ENCODE measurements at places on chromosomes 3 and 15.

GRCh38 chr3:195250473-195251251, 20.3 kb downstream of the XXYLT1 start:
- DNase-seq = no peak

GRCh38 chr3:194867270-194867983, 181.7 kb downstream of the FAM43A start:
- no peak for DNase-seq

DNA sequence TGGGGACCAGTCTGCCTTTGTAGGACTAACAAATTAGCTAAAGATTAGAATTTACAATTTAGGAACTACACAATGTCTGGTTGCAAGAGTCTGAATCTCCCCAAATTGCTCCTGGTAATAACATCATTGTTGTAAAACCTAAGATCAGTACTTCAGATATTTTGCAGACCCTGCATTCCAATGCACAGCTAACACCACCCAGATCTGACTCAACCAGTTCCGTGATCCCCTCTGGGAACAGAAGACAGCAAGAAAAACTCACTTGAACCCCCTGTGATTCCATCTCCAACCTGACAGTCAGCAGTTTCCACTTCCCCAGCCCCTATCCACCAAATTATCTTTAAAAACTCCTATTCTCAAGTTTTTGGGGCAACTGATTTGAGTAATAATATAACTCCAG, 201.9 kb upstream of the ARPP21 start:
- DNase-seq = no peak

DNA sequence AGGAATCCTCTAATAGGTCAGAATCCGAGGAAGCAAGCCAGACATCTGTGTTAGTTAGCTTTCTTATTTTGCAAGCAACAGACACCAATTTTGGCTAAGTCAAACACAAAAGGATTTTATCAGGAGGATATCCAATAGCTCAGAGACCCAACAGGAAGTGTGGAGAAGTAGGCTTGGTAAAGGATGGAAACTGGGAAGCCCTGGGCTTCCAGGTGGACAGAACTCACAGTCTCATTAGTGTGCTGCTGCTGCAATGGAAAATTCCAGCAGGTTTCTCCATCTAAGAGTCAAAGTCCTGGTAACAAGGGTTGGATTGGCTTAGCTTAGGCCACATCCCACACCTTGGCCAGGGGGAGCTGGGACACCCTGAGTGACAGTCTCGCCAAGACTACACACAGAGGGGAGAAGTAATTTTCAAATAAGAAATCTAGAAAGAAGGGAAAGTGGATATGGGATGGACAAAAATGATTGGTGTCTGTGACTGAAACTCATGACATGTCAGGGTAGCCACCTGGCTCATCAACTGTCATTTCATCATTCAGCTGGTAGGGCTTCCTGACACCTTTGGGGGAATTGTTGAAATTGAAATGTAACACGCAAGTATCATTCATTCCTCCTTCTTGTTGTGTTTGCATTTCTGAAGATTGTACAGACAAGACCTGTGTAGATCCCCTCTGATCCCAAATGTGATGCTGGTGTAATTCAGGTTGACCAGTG, 158.6 kb downstream of the THSD4 start:
- no peak for DNase-seq

DNA sequence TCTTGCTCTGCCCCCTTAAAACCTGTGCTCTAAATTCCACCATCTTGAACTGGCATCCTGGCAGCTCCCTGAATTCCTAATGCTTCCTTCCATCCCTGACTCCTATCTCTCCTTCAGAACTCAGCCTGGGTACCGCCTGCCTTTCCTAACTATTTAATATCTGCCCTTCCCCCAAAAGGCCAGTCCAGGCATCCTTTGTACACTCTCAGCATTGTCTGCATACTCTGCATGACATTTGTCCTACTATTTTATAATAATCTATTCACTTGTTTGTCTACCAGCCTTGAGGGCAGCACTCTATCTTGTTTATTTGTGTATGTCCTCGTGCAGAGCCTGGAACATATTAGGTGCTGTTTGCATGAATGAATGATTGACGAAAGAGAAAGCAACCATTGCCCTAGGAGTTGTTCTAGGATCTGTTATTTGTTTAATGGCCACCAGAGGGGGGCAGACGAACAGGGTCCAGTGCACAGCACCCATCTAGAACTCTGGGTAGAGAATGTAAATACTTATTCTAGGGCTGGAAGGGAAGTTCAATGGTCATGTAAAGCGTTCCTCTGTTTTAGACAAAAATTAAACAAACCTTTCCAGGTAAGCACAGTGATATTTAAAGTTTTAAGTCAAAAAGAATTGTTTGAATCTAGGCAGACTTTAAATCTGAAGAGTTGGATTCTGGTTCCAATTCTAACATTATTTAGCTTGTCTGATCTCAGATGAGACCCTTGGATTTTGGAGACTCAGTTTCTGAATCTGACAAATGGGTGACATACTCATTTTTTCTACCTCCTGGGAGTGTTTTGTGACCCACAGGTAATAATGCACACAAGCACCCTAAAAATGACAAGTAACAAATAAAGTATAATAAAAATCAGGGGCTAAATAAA, 125.8 kb upstream of the GALNT15 start:
- peak; percentile 30 for DNase-seq

DNA sequence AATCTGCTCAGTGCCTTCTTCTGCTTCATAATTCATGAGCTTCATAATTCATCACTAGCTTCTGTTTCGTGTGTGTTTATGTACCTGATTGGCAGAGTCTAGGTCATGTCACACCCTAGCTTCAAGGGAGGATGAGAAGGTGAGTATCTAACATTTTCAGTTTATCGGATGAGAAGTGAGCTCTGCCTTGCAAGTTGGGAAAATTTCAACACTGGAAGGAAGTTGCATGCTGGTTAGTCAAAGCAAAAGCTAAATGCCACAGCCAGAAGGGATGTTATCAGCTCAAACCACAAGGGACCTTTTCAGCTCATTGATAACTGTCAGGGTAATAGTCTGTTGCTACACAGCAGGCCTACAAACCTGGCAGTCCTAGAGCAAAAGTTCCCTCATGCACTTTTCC, 7.3 kb upstream of the TNFSF10 start:
- no peak for DNase-seq

- no peak for DNase-seq
These were observed 70.4 kb upstream of the GATA2 start for GRCh38 chr3:128563439-128563838.

- no peak for DNase-seq
These were observed 243.6 kb downstream of the ZIC1 start for GRCh38 chr3:147652651-147653366.

DNA sequence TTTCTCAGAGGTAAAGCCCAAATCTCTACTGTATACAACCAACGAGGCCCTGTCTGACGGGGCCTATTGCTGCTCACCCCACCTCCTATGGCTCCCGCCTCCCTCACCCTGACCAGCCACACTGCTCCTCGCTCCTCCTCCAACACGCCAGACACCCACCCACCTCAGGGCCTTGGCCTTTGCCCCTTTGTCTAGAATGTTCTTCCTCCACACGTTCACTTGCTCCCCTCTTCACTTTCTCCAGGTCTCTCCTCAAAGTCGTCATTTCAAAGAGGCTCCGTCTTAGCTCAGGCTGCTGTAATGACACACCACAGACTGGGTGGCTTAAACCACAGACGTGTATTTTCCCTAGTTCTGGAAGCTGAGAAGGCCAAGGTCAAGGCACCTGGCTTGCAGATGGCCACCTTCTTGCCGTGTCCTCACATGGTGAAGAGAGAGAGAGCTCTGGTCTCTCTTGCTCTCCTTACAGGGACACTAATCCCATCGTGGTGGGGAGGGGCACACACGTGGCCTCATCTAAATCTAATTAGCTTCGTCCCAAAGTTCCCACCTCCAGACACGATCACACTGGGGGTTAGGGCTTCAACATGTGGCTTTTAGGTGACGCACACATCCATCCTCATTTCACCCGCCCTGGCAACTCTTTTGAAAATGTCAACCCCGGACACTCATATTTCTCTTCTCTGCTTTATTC, 98.2 kb downstream of the TLE3 start:
- no peak for DNase-seq

DNA sequence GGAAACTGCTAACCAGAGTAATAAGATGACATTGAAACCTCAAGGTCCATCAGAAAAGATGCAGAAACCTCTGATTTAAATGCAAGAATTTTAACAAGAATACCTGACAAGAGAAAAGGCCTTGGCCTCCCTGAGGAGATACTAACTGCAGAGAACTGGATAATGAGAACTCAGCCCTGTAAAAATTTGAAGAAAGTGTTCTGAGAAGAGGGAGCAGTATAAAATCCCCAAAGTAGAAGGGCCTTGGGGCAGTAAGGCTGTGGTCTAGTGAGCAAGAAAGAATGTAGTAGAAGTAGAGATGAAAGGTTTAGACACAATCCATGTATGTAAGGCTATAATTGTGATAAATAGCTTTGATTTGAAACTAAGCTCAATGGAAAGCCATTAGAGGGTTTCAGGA, 394.1 kb downstream of the ZBBX start:
- no peak for DNase-seq

- no peak for DNase-seq
These were observed 59.8 kb upstream of the ZPLD1 start for GRCh38 chr3:102374863-102375634.

DNA sequence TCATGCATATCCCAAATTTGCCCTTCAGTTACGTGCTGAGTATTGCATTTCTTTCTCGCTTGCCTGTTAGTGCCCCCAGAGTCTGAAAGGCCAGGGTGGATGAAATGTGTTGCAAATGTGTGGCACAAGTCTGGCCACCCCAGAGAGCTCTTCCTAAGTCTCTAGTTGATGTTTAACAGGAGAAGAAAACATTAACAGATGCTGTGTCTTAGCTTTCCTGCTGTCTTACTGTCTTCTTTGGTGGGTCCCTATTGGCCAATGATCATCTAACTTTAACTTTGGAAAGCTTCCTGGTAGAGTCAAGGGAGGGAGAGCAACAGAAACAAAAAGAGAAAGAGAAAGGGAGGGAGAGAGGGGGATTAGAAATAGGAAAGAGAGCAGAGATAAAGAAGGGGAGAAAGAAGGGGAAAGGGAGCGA, 76.7 kb upstream of the P3H2 start:
- no peak for DNase-seq

DNA sequence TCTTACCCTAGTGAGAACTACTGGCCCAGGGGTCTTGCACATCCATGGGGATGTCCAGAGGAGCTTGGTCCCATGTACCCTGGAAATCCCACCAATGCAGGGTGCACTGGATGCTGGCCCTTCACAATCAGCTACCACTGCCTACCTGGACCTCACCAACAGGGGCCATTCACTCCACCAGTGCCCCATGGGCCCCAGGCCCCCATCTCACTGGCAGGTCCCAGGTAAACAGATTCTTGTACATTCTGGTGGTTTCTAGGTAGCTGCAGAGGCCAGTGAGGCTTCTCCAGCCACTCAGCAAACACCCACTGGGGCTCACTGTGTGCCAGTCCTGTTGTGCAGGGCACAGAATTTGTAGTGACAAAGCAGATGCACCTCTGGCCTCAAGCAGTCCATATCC, 24.9 kb downstream of the RAB6B start:
- no peak for DNase-seq

- no peak for DNase-seq
These were observed 32.0 kb upstream of the CCDC80 start for GRCh38 chr3:112672716-112673541.

- DNase-seq = no peak
These were observed 35.7 kb upstream of the DLG1 start for GRCh38 chr3:197333901-197334639.

DNA sequence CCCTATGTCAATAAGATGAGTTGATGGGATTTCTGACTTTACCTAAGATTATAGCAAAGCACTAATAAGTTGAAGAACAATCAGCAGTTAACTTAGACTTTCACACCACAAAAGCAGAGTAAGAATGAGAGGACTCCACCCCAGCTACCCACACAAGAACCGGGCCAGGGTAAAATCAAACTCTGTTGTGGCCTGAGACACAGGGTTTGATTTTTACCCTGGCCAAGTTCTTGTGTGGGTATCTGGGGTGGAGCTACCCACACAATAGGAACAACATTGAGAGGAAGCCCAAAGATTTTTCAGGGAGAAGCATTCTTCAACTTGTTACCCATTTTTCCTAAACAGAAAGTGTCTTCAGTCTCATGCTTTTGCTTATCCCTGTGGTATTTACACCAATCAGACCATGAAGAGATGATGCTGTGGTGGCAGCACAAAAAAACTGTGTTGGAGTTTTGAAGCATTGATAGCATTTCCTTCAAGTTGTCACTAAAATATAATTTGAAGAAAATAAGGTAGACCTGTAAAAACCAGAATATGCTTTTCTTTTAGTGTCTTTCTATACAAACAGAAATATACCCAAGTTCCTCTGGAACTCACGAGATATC, 25.6 kb downstream of the CPOX start:
- DNase-seq = no peak

DNA sequence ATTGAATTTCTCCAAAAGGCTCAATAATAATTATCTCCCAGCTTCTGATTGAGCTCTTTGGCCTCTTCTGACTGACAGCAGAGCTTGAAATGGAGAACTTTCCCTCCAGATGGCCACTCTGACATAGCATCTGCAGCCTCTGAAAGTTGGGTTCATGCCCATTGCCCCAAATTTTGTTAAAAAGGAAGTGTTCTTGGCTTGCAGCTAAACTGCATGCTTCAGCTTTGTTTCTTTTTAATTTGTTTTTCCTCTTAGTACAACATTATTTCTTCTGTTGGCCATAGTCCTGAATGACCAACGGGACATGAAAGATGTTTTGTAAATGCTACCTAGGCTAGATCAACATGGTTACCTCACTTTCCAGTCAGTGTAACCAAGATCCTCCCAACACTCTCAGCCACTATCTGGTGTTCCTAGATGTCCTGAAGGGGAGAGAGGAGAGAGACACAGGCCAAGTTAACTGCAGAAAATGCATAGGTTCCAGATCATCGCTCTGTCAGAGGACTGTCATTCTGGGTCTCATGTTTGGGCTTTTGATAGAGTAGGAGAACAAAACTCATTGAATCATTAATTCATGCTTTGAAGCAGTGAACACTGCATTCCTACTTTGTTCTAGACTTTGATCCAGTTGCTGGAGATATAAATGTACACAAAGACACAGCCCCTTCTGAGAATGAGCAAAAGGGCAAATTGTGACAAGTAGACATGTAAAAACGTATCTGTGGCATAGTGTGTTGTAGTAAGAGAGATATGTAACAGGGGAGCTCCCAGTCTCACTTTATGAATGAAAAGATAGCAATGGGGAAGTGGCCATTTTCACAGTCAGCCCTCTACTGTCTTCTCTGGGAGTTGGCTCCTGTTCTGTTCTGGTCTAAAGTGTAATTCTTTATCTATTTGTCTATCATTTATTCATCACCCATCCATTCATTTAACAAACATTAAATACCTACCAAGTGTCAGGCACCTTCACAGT, 156.2 kb downstream of the ZNF621 start:
- no peak for DNase-seq

DNA sequence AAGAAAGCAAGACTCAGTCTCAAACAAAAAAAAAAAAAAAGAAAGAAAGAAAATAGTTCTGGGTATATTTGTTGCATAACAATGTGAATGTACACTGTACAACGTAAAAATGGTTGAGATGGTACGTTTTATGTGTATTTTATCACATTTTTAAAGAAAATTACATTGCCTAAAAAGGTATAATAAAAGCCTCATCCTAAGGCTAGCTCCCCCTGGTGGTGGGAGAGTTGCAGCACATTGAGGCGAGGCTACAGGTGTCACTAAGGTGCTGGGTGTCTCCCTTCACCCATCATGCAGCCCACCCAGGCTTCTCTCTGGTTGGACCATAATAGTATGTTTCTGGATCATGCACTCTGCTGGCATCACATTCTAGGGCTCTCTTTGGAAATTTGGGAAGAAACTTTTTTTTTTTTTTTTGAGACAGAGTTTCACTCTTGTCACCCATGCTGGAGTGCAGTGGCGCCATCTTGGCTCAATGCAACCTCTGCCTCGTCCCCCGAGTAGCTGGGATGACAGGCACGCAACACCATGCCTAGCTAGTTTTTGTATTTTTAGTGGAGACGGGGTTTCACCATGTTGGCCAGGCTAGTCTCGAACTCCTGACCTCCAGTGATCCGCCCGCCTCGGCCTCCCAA, 12.4 kb upstream of the RAB11A start:
- DNase-seq = peak; percentile 57

Measured in neuronal stem cell (in vitro differentiated cells).